Glutamatergic neuron (in vitro differentiated cells): ENCODE measurements at places on chromosomes 1 and 21. TPM values are rescaled to one million over a fixed set of nuclear protein-coding genes. Genes with fewer than 3 reads are reported as not detected.
A peak's percentile ranks its signal among the peaks of the same experiment; 100 is the strongest.

DNA sequence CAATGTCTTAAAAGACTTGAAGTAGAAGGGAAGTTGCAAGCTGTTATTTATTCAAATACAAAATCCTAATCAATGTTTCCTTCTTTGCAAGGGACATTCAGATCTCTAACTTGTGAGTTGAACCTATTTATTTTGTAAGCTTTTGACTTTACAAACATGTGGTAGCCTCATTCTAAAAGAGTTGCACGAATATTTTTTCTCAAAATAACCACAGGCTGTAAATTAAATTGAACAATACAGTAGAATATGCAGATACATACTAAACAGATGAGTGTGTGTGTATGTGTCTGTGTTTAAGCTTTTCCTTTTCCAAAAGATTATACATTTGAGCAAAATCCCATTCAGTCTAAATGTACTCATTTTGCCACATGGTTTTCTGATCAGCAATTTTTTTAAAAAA, 4.8 kb upstream of the DYNLT5 start:
- no peak for DNase-seq

GRCh38 chr21:46099476-46099875, 1.6 kb downstream of the COL6A2 start:
- peak; percentile 26 for DNase-seq

- DNase-seq = no peak
Observed at GRCh38 chr1:5448486-5448885, 543.7 kb downstream of the NPHP4 start.

GRCh38 chr1:15279576-15280230, 32.7 kb downstream of the FHAD1 start:
- no peak for DNase-seq

GRCh38 chr1:207084701-207085180, 3.9 kb upstream of the C4BPB start:
- peak; percentile 30 for DNase-seq

DNA sequence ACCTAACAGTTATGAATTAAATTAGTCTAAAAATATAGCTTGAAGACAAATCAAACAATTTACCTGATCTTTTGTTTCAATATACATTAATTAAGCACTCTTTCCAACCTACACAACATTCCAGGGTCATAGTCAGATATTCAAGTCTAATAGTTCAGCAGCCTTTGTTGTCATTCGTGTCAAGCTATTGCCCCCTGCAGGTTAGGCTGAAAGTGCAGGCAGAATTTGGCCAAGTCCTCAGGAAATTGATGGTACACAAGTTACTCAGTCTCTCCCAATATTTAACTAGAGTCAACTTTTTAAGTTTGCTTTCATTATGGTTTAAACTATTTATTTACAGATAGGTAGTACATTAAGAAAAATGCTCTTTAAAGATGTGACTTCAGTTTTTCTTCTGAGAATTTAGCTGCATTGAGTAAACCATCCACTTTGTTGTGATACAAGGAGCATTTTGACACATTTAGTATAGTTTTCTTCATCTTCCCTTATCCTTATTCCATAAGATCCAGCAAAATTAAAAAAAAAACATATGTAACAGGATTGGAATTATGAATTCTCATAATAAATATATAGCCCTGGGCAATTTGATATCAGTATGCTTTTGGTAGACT, 130.3 kb upstream of the DPYD start:
- DNase-seq = peak; percentile 85

- no peak for DNase-seq
Observed at GRCh38 chr1:176149939-176150807, 56.9 kb downstream of the COP1 start.

GRCh38 chr21:33256019-33256418, 10.1 kb upstream of the IL10RB start:
- DNase-seq = no peak

Gene PAPPA2
- total RNA-seq = 2.3 TPM

Gene TSPAN2
- total RNA-seq = 11.2 TPM

DNA sequence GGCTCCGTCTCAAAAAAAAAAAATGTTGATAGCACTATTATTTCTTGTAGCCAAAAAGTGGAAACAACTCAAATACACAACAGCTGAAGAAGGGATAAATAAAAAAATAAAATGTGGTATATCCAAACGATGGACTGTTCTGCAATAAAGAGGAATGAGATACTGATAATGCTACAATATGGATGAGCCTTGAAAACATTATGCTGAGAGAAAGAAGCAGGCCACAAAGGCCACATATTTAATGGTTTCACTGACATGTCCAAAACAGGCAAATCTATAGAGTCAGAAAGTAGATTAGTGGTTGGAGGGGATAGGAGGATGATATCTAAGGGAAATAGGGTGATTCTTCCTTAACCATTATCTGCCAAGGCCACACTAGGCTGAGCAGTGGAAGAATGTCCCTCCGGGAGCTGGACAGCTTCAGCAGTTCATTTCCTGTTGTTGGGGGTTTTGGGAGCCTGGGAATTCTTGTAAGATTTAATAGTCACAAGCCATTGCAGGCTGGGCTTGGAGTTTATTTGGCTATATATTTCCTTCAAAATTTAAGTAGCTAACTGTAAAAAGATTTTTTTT, 53.5 kb downstream of the ST3GAL3 start:
- DNase-seq = no peak

DNA sequence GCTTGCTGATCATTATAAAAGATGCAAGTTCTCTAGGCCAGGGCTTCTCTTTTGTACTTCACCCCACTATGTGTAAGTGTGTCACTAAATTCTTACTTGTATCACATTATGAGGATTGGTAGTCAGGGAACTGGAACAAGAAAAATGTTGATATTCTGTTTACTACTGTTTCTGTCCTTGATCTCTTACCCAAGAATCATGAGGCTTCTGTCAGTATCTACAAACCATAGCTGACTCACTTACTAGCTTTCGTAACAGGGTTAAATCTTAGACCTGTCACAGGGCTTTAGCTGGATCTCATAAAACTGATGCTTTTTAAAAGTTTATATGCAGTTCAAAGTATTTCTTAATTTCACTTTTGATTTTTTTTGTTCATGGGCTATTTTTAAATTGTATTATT, 681.2 kb downstream of the PLPP3 start:
- no peak for DNase-seq

GRCh38 chr1:248046536-248046935, at the start of gene OR2L3:
Gene OR2L3 (plus strand): TSS chr1:248046836. CDS start chr1:248060682, 13,846 bp downstream.
- no peak for DNase-seq

Gene COL18A1
- total RNA-seq = 9.5 TPM

DNA sequence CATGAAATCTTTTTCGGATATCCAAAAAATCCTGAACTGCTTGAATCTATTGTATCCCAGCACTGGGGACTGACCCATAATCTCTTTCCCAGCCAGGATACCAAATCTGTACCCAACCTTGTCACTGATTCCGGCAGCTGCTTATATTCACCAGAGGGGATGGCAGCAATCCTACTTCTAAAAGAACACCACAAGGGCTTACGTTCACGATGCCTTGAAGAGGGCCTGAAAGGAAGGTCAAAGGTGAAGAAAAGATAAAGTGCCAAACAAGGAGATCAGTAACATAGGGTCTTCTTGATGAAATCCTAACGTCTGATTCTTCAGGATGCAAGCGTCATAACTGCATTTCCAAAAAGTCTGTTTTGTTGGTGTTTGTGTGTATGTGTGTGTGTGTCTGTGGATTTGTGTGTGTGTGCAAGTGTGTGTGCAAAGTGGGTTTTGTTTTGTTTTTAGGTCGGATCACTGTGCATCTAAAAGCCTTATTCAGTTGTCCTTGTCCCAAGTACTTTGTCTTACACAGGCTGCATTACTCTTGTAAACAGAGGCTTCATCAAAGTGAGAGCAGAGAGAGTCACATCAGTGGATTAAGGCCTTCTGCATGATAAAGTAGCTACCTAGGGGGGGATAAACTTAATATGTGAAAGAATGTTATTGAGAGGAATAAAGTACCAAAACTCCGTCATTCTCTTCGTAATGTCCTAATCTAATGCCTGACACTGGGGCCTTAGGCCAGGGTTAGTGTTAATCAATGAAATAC, 179.3 kb downstream of the BARHL2 start:
- DNase-seq = no peak

- no peak for DNase-seq
Observed at GRCh38 chr21:27275294-27275927, 308.5 kb upstream of the ADAMTS5 start.

GRCh38 chr1:192740214-192740613, 68.6 kb upstream of the RGS2 start:
- DNase-seq = no peak

DNA sequence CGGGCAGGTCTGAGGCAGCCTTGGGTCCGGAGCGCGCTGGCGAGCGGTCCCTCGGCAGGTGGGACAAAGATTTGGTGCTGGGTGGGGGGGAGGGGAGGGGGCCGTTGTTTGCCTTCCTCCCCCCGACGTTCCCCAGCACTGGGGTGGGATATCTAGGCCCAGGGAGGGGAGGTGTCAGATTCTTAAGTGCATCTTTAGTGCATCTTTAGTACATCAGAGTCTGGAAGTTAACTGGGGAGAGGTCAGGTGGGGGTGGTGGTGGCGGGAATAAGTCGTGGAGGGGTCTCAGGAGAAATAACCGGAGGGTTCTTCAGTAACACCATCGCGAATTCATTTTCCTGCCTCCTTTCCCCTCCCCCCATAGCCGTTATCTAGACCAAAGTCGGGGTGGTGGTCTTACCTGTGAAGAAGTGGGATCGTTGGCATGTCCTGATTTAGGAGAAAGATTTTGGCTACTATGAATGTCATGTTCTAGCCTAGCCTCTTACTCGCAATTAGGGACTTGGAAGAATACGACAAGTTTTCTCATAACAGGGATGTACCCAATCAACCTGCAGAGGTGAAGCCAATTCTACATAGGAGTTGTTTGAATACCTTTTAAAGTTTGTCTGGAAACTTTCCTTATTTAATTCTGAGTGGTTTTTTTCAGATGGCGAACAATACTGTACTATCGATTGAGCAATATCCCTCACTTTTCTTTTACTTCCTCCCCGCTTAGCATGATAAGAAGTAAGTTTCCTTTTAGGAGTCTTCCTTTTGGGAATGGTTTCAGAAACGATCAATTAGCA, 886 bp downstream of the ZMYM4 start:
- DNase-seq = peak; percentile 14
